ENCODE measurements at places on chromosomes 6 and 20.
A peak's percentile ranks its signal among the peaks of the same experiment; 100 is the strongest.

GRCh38 chr6:118748311-118749062 is 97.1 kb upstream of the CEP85L start:
- no peak for DNase-seq

DNA sequence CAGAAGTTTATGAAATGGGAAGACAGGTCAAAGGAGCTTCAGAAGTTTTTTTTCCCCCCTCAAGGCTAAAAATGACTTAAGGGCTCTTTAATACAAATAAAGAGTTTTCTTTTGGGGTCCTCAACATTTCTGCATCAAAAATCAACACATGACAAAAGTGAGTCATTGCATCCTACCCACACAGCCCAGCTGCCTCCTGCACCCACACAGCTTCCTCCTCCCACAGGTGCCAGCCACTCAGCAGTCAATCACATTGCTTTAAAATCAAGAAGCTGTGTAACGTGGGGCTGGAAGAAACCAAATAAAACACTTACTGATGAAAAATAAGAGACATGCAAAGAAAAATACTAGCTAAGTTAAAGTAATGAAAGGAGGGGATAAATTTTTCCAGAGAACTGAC is 68.5 kb downstream of the MAP3K5 start:
- DNase-seq = no peak

DNA sequence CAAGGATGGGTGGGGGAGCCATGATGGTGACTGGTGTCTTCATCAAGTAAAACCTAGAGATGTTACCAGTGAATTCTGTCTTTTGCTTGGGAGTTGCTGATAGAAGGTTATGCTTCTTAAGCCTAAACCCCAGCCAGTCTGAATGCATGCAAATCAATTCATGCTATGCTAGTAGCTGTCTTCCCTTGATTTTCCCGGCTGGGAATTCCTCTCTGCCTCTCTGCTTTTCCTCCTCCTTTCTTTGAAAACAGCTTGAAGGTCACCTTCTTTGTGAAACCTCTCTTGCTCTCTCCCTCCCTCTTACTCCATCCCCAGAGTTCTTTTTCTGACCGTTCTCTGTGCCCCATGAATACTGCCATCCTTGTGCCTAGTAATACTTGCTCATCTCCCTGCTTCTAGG is 58.9 kb downstream of the TMEM200A start:
- no peak for DNase-seq

- no peak for DNase-seq
Observed at GRCh38 chr20:43838703-43839060, 76.0 kb upstream of the TOX2 start.

DNA sequence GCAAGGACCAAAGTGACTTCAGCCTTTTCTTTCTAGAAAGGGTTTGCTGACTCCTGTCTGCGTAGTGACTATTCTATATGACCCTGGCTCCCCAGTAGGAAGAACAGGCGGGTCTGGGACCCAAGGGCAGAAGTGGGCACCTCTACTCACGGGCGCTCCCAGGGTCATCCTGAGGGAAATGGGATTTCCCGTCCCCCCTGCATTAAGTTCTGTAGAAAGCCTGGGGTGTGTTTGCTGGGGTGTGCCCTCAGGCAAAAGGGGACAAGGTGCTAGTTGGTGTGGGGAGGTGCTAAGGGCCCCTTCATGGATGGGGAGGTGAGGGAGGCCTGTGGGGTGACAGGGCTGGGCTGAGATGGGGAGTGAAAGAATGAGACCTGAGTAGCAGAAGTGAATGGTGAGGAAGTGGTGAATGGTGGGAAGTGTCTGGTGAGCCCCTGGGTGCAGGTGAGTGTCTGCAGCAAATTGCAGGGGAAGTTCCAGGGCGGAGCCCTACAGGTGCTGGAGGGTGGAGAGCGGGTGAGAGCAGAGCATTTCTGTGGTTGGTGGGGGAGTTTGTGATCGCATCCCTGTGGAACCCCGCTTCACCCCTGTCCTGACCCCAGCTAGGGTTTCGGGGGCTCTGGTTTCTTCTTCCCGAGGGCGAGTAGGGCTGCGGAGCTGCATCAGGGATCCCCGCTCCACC is 21.1 kb downstream of the RAET1L start:
- no peak for DNase-seq

- DNase-seq = no peak
Observed at GRCh38 chr6:127403636-127404035, 55.6 kb downstream of the KIAA0408 start.

- DNase-seq = no peak
Observed at GRCh38 chr6:16711546-16712254, 49.6 kb downstream of the ATXN1 start.

- no peak for DNase-seq
Observed at GRCh38 chr6:37624606-37625574, 72.8 kb downstream of the MDGA1 start.

DNA sequence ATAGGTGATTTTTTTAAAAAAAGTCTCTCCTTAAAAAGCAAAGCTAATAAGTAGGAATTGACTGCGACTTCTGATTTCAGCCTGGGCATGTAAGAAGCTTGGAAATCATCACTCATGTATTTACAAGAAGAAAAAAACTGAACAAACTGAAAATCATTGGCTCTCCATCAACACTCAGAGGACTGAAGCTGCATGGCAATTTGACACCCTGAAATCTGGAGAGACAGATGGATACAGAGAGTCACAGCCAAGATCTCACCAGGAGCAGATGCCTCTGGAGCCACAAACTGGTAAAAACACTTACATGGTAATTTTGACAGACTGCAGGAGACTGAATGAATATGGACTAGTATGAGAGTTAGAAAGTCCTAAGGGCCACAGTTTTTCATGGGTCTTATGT is 191.2 kb upstream of the TCF21 start:
- DNase-seq = no peak

GRCh38 chr20:37357481-37358365 is 11.8 kb downstream of the SRC start:
- no peak for DNase-seq

DNA sequence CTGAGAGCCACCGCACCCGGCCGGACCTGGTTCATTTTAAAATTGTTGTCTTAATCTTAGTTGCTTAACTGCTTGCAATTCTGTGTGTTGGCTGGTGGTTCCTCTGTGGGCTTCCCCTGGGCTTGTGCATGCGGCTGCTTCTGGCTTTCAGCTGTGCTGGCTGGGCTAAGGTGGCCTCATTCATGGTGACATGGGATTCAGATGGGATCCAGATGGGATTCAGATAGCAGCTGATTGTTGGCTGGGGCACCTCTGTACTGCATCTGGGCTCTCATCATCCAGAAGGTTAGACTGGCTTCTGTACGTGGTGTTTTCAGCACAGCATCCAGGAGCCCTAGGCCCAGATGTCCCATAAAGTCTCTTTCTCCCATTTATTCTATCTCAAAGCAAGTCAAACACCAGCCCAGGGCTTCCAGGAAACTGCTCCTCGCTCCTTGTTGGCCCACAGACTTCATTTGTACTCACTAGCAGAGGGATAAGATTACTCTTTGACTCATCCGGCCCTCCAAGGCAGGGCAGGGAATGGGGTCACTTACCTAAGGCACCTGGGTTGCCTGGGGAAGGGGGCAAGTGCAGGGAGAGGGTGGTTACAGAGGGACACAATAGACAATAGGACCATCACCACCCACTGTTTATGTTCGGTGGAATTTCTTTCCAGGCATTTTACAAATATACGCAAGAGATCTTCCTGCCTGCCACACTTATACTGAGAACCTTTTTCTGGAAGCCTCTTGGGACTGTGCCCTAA is 10.2 kb upstream of the PEDS1 start:
- no peak for DNase-seq

DNA sequence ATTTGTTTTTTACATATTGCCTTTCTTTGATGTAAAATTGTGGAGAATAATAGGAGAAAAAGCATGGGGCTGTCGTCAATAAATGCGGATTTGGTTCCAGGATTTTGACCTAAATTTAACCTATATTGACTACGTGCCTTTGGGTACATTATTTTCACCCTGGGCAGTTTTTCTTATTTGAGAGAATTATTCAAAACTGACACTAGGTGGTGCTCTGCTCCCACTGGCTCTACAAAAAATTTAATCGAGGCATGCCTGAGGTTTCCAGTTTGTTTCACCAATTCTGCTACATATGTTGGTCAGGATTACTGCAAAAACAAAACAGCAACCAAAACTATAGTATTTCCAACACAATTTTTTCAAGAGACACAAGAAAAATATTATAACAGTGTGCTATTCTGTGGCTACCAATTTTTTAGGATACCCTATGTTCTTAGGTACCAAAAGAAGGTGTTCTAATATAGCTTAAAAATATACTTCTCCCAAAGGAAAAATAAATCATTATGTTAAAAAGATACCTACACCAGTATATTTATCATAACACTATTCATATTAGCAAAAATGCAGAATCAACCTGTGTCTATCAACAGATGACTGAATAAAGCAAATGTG is 48.6 kb upstream of the FABP7 start:
- DNase-seq = no peak

GRCh38 chr6:14943116-14943515 is 302.8 kb upstream of the JARID2 start:
- DNase-seq = no peak

DNA sequence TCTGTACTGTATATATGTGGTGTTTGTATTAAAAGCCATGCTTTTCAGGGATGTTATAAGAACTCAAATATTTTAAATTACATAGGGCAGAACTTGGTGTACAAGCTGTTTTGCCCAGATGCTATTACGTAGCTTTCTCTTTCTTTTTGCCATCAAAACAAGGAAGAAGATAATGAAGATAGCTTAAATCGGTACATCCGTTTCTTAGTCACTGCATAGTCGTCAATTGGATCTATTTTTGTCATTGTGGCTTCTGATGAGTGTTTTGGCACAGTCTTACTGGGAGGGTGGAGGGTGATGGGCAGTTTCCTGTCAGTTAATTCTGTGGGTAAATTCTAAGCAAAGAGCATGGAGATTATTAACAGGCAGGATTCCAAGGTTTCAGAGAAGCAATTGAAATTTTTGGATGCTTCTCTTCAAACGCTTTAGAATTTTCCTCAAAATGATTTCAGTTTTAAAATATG is 649.1 kb upstream of the GJE1 start:
- DNase-seq = peak; percentile 11

- DNase-seq = no peak
Observed at GRCh38 chr20:23583526-23583925, 15.2 kb upstream of the CST9L start.

DNA sequence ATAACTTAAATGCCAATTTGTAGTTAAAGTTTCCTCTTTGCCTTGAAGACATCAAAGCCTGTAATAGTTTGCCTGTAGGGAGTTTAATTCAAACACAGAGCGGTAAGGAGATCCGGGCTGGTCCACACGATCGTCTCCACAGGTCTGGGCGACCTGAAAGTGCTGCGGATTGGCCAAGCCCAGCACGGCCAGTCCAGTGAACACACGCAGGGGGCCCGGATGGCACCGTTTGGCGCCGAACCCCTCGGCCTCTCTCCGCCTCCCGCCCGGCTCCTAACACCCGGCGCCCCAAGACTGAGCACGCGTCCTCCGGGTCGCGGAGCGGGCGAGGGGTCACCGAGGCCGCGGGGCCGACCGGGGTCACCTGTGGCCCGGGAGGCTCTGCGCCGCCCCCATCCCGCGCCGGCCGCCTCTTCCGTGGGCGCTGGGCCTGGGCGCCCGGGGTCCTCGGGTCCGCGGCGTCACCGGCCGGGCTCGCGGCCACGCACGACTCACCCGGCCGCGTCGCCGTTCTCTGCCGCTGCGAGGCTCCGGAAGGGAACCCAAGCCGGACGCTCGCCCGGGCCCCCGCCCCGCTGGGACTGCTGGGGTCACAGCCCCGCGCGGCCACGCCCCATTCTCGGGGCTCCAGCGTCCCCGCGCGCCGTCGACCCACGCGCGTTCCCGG is 481 bp downstream of the SERPINB6 start:
- no peak for DNase-seq

GRCh38 chr20:38001173-38001875 is 31.9 kb downstream of the TTI1 start:
- no peak for DNase-seq

- DNase-seq = no peak
Observed at GRCh38 chr6:142489722-142490610, 188.2 kb downstream of the ADGRG6 start.

GRCh38 chr20:11015440-11015839 is 341.6 kb upstream of the JAG1 start:
- no peak for DNase-seq

- DNase-seq = no peak
Observed at GRCh38 chr6:109508166-109508860, 25.3 kb upstream of the ZBTB24 start.

DNA sequence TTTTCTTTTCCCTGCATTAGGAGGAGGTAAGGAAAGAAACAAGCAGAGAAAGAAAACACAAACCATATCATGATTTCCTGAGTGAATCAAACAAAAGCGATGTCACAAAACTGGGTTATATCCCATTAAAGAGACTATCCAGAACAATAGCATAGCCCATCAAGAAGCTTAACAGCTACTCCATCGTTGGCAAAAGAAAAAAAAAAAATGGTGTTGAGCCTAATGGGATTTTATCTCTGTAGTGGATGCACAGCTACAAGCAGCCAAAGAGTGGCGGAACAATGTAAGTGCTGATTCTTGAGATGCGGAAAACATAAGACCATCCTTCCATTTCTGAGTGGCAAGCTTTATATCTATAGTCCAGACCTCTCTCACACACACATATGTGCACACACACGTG is 106.2 kb upstream of the NRSN1 start:
- DNase-seq = no peak

GRCh38 chr6:136446579-136447187 is 103.5 kb downstream of the MAP7 start:
- DNase-seq = no peak

DNA sequence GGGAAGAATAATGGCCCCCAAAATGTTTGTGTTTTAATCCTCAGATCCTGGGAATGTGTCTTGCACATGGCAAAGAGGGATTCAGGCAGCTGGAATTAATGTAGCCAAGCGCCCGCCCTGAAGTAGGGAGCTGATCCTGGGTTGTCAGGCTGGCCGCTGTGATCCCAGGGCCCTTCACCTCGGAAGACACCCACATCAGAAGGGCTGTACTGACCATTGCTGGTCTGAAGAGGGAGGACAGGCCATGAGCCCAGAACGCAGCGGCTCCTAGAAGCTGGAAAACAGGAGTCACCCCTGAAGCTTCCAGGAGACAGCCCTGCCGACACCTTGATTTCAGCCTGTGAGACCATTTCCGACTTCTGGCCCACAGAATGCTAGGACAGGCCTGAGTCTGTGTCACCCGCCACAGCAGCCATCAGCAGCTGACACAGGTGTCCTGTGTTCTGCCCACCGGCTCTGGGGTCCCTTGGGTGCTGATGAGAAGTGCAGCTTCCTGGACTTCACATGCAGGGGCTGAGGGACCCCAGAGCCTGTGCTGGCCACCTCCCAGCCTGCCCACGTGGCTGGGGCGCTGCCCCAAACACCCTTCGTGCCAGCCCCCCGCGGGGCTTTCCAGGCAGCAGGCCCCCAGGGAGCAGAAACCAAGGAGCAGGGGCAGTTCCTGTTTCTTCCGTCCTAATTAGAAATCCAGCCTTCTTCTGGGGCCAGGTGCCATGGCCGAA is 86.3 kb downstream of the ERMARD start:
- DNase-seq = no peak

GRCh38 chr6:64411226-64411625 is 775.6 kb downstream of the PHF3 start:
- DNase-seq = no peak

- no peak for DNase-seq
Observed at GRCh38 chr6:103570431-103570830, 1289.3 kb downstream of the HACE1 start.

GRCh38 chr20:57781901-57782300 is 72.1 kb upstream of the PMEPA1 start:
- no peak for DNase-seq

All from activated CD4-positive, alpha-beta T cell treated with anti-CD3 and anti-CD28 coated beads for 24 hours (primary cell).